ENCODE measurements at places on chromosomes 1 and 21.

DNA sequence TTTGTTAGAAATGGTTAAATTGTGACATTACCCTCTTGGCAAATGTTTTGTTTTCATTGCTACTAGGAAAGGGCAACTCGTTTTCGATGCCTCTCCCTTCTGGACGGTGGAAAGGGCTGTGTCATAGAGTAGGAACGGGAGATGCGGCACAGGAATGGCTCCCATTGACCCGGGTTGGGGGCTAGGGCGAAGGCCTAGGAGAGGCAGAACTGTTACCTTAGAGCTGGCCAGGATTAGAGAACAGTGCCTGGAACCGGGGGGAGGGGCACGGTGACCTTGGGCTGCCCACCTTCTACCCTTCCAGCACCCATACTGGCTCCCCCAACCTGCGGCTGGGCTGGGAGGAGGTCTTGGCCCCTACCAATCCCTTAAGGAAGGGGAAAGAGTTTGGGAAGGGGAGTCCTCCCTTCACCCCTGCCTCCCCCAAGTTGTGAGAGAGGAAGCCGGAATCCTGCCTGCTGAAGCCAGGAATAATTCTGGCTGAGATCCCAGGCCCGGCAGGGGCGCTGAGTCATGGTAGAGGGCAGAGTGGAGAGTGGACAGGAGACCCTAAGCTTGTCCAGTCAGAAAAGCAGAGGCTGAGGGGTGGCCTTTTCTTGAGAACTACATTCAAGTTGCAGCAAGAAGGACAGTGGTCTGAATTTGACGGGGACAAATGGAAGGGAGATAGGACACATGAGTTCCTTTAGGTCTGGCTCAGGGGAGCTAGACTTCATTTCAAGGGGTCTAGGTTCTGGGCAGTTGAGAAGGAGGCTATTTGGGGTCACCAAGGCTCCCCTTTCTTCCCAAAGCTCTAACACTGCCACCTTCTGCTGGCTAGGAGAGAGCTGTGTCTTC is 8.2 kb downstream of the LMNA start:
- DNase-seq: no peak

DNA sequence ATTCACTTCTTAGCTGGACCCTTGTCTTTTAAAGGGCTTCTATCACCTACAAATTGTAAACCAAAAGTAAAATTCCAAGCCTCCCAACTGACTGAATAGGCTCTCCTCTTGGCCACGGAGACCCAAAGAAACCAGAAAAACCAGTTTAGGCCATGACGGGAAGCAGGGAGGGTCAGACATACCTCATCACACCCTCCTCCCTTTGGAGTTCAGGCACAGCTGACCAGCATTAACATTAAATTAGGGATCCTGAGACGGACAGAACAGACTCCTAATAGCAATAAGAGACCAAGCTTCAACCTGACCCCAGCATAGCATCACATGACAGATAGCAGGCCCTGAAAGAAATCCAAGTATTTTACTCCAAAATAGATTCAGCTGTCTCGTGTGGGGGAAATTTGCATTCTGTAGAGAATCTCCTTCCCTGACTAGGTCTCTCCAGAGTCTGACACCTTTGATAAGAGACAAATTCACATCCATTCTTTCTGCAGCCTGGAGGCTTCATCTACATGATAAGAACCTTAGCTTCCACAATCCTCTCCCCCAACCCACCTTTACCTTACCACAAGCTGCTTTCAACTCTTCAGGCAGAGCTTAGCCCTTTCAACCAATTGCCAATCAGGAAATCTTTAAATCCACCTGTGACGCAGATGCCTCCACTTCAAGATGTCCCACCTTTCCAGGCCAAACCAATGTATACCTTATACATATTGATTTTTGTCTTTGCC is 177.1 kb upstream of the RAB4A start:
- no peak for DNase-seq

- DNase-seq: no peak
These were observed 7.2 kb upstream of the IGSF3 start for GRCh38 chr1:116674751-116675150.

GRCh38 chr1:227416156-227416830 is 98.0 kb upstream of the CDC42BPA start:
- DNase-seq: no peak

Data from stimulated activated CD8-positive, alpha-beta memory T cell treated with anti-CD3 and anti-CD28 coated beads, Interleukin-7, amount 100 ng/mL, for 24 hours (primary cell).